ENCODE measurements at places on chromosomes 5 and 9.

GRCh38 chr9:110785166-110785565 is 116.6 kb downstream of the MUSK start:
- no peak for DNase-seq

DNA sequence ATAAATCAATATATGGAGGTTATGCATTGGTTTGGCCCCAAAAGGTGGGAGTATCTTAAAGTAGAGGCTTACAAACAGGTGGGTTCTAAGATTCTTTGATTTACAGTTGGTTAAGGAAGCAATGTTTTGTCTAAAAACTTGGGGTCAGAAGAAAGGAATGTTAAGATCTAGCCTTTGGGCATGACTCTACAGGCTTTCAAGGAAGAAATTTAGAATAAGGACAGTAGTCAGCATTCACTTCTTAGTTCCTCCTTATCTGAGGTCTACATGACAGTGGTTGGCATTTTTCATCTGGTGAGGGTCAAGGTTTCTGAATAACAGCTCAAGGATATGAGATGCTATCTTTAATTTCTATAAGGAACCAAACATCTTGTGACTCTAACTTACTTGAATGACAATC is 122.8 kb downstream of the CAMK4 start:
- no peak for DNase-seq

GRCh38 chr5:144142824-144143162 is 27.7 kb downstream of the YIPF5 start:
- DNase-seq = no peak

DNA sequence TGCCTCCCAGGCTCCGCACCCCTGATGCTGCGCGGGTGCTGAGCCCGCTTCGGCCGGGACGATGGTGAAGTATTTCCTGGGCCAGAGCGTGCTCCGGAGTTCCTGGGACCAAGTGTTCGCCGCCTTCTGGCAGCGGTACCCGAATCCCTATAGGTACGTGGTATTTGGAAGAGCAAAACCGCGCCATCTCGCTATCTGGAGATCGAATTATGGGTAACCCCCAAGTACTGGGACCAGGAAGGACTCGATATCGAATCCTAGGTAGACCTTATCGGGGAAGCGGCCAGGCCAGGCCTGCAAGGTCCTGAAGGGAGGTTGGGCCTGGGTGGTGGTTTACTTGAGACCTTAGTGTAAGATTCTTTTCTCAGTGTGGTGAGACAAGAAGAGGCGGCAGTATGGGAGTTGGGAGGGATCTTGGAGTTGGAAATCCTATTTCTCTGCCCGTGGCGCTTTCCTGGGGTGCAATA is 359 bp downstream of the PRELID1 start:
- DNase-seq = no peak

DNA sequence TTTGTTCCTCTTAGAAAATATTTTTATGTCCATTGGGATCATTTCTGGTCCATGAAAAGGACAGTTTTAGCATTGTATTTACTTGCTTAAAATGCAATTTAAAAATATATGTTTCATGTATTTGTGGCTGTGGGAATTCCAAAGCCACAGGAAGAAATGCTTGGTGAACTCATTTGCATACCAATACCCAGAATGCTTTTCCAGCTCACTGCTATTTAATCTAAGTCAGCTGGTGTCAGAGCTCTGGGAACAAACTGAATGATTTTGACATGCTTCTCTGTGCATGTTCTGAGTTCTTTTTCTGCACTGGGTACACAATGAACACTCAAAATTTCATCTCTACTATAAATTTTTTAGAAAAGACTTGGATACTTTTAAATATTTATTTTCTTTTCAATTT is 482.8 kb upstream of the ARRDC3 start:
- DNase-seq = no peak

GRCh38 chr5:59333416-59333815 is 560.1 kb downstream of the PDE4D start:
- no peak for DNase-seq

GRCh38 chr9:107999890-108000289 is 510.3 kb upstream of the KLF4 start:
- DNase-seq = no peak

- no peak for DNase-seq
Observed at GRCh38 chr5:127085371-127085770, 12.1 kb upstream of the C5orf63 start.
